Peyer's patch (tissue), 4 donors: ENCODE measurements at places on chromosomes 11 and 22.
A peak's percentile ranks its signal among the peaks of the same experiment; 100 is the strongest.

- no peak for DNase-seq
These were observed 256.1 kb upstream of the SYN3 start for GRCh38 chr22:33314316-33314715.

DNA sequence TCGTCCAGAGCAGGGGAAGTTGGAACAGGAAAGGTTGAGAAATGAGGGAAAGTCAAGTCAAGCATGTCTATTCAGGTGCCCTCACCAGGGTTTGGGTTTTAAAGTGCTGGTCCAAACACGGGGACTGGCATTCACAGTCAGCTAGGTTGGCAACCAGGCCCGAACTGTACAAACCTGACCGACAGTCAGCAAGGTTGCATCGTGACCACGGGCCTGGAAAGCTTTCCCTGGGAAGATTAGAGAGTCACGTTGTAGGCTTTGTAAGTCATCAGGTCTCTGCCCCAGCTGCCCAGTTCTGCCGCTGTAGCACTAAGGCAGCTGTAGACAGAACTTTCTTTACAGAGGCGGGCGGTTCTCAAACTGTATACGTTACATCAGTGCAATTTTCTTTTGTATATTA lies 7.4 kb downstream of the KRTAP5-10 start:
- DNase-seq: no peak

- DNase-seq: no peak
These were observed 252.1 kb upstream of the PITPNB start for GRCh38 chr22:28171115-28171514.

DNA sequence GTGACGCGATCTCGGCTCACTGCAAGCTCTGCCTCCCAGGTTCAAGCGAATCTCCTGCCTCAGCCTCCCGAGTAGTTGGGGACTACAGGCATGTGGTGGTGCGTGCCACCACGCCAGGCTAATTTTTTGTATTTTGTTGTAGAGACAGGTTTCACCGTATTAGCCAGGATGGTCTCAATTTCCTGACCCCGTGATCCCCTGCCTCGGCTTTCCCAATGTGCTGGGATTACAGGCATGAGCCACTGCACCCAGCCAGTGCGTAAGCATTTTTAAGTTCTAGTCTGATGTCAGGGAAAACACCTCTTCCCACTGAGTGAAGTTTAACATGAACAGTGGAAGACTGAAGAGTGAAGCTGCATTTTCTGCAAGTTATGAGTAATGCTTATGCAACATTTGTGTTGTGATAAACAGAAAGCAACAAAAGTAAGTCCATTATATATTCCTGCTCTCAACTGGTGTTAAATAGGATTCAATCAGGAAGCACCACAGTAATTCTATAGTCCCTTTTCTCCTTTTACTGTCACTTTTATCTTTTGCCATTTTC lies 1219.8 kb upstream of the RAG2 start:
- DNase-seq: no peak

DNA sequence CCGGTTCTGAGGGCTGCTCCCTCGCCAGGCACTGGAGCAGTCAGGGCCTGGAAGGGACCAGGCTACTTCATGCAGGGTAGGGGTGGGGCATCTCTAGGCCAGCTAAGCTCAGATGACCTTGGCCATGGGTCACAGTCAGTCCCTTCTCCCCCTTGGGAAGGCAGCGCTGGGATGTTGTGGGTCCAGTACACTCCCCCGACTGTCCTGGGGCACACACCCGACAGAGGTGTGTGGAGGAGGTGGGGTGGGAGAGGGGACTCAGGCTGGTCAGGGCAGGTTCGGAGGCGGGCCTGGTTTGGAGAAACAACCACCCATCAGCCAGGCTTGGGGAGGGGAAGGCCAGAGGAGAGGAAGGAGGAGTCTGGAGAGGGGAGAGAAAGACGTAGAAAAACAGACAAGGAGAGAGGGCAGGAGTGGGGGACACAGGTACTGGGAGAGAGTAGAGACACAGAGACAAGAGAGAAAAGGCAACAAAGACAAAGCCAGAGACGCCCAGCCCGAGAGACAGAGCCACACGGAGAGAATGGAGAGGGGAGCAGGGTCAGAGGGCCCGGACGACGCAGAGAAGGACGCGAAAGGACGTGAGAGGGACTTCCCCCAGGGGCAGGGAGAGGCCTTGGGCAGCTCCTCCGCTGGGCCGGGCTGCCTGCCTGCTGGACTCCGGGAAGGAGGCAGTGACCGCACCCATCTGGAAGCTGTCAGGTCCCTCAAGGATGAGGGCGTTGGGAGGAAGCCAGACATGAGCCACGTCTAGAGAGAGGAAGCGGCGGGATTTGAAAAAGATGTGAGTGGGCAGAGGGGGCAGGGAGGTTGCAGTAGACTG lies 30.6 kb upstream of the TSKU start:
- DNase-seq: peak; percentile 87

- DNase-seq: no peak
These were observed 13.8 kb downstream of the DGCR6L start for GRCh38 chr22:20305894-20306645.

DNA sequence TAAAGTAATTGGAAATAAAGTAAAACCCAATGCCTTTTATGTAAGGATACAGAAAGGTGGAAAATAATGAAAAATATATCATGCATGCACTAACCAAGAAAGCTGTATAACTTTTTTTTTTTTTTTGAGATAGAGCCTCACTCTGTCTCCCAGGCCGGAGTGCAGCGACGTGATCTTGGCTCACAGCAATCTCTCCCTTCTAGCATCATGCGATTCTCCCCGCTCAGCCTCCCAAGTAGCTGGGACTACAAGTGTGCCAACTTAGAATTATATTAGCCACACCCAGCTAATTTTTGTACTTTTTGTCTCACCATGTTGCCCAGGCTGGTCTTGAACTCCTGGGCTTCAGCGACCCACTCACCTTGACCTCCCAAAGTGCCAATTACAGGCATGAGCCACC lies 4.5 kb downstream of the GGT5 start:
- no peak for DNase-seq

- DNase-seq: no peak
These were observed 59.8 kb downstream of the SC5D start for GRCh38 chr11:121352251-121352891.

GRCh38 chr11:65225279-65226102 lies 36.3 kb upstream of the POLA2 start:
- DNase-seq: peak; percentile 66

DNA sequence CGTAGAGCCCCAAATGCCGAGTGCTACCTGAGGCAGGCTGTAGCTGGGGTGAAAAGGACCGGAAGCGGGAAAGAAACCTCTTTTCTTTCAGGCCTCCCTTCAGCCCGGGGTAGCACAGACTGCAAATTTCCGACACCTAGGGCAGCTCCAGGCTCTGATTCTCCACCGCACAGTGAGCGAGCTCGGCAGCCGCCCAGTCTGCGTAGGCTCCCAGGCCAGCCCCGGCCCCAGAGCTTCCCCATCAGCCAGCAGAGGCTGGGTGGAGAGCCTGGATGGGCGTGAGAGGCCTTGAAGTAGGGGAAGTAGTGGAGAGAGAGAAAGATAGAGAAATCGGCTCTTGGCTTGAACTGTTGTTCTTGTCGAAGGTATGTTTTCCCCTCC lies 9.3 kb upstream of the PAX6 start:
- DNase-seq: peak; percentile 45

GRCh38 chr11:134027671-134028070 lies 41.2 kb upstream of the JAM3 start:
- DNase-seq: no peak

DNA sequence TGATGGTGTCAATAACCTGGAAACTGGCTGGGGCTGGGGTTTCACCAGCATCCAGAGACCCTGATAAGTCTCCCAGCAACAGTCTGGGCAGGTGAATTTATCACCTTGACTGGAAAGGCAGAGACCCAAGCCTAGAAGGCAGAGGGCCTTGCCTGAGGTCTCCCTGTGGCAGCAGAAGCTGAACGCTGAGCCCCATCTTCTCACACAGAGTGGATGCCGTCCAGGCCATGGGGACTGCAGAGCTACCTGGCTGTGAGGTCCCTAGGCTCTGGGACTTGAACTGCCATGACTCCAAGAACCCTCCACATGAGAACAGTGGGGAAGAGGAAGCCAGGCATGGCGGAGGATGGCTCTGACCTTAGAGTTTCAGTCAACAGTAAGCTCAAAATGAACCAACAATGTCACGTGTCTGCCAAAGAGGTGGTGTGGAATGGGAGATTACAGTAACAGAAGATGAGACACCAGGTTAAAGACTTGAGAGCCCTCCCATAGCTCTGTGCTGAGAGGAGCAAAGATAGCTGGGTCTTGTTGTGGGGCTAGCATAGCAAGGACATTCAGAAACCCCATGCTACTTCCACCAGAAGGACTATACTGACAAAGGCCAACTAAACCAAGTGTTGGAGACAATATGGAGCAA lies 79.1 kb upstream of the LINC01488 start:
- no peak for DNase-seq

DNA sequence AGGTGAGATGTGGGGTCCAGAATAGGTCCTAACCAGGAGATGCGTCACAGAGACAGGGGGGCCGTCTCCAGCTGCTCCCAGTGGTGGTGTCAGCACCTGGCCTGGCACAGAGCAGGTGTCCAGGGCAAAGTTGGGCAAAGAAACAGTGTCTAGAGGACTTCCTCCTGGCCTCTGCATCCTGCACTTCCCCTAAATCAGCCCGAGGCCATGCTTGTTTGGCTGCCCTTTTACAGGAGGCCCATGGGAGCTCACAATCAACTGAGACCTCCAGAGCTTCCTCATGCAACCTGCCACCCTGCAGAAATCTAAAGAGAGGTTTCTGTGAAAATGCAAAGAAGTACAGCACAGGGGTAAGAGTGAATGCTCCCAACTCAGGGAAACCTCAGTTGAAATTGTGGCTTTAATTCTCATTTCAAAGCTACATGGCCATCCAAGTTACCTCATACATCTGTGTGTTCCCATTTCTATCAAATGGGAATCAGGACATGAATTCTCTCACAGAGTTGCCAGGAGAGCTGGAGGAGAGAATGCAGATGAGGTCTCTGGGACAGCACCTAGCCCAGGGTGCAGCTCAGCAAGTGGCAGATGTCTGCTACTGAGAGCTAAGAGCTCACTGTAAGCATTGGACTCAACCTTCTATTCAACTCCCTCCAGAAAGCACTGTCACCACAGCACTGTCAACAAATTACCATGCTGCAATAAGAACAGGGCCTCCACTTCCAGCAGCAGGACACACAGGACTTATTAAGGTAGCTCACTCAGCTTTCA lies 32.6 kb downstream of the TCIRG1 start:
- DNase-seq: no peak

- no peak for DNase-seq
These were observed 5.3 kb upstream of the JAML start for GRCh38 chr11:118230088-118230487.

- peak; percentile 91 for DNase-seq
These were observed 10.8 kb upstream of the CCDC86 start for GRCh38 chr11:60831143-60831500.

GRCh38 chr22:36256478-36256877 lies 3.5 kb downstream of the APOL1 start:
- no peak for DNase-seq

GRCh38 chr11:119852741-119853140 lies 123.7 kb upstream of the NECTIN1 start:
- DNase-seq: no peak

- DNase-seq: no peak
These were observed 49.2 kb upstream of the SLC25A18 start for GRCh38 chr22:17514084-17514483.

DNA sequence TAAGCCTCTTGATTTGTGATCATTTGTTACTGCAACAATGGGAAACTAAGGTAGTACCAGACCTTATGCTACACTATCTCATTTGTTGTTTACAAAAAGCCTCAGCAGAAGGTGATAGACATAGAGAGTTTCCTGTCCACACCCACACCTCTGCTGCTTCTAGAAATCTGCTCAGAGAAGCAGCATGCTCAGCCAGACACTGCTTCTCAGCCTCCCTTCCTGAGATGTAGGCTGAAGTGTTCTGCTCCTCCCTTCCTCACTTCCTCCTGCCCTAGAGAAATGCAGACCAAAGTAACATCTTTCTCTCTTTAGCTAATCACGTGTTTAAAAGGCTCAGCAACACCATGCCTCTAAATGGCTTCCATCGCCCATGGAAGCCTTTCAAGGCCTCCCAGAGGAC lies 88.4 kb downstream of the SLC1A2 start:
- peak; percentile 54 for DNase-seq

DNA sequence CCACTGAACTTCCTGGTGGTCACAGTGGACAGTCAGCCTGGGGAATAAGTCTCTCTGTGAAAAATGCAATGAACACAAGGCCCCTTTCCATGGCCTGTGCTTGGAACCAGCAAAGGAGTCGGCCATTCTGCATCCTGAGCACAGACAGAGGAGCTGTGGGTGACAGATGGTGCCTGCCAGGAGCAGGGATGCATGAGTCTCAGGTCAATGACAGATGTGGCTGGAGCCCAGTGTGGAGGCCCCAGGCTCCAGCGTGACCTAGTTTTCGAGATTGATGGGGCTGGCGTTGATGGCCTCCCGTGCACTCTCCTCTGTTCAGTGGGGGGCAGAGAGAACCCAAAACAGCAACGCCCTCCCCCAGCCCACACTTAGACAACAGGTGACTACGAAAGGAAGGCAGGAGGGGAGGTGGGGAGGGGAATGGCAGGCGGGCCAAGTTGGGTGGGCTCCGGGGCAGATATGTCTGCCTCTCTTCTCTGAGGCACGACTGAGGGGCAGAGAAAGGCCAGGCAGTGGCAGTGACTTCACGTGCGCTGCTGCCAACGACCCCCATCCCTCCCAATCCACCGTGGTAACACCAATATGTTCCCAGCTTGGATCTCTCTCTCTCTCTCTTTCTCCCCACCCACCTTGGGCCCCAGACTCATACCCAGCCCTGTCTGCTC lies 34.4 kb upstream of the CD5 start:
- DNase-seq: peak; percentile 12

- DNase-seq: no peak
These were observed 2.4 kb downstream of the ZC3H12C start for GRCh38 chr11:110095554-110095953.

DNA sequence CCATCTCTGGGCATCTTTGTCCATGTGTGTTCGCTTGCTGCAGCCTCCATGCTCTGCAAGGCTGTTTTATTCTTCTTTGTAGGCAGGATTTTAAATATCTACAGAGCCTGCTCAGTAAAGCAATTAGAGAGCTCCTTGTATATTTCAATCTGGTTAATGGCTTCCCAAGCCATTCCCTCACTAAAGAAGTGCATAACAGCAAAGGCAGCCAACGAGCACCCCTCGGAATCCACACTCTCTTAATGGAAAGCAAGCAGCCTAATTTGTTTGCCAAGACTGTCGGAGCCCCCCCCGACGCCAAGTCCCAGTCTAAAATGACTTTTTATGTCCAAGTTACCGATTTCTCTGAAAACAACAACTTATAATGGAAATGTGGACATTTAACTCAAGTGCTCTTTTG lies 123.6 kb downstream of the ARL14EP start:
- DNase-seq: no peak

DNA sequence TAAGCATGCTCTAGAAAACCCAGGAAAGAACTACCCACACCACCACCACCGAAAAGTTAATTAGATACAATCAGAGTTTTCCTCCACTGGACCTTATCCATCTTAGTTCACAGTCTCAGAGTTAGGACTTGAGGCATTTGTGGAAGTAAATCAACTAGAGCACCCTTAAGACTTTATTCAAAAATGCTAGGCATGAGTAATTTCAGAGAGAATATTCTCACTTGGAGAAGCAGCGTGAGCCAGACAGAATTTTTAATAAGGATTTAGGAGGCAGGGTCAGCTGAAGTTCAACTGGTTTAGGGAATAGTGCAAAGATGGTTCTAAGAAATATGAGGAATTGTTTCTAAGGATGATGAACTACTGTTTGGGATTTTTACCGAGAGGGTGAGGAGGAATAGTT lies 1.2 kb upstream of the OLFML1 start:
- DNase-seq: no peak
